Amniotic epithelial cell (primary cell): ENCODE measurements at places on chromosomes 16 and 17.

DNA sequence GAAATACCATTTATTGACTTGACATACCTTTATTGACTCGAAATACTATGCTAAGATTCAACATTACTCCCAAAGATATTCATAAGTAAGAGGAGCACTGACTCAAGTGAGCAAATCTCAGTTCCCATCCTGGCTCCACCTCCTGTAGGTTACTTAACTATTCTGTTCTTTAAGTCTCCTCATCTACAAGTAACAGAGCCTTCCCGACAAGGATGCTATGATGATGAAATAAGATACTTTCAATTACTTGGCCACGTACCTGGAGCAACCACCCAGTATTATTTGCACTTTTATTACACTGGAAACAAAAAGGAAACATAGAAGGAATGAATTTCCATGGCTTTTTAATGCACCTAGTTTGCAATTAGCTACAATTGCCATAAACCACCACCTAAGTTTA lies 16.3 kb downstream of the KANSL1 start:
- no peak for DNase-seq

- DNase-seq = no peak
Measured at GRCh38 chr16:71464231-71464630, 2.2 kb upstream of the ZNF23 start.

DNA sequence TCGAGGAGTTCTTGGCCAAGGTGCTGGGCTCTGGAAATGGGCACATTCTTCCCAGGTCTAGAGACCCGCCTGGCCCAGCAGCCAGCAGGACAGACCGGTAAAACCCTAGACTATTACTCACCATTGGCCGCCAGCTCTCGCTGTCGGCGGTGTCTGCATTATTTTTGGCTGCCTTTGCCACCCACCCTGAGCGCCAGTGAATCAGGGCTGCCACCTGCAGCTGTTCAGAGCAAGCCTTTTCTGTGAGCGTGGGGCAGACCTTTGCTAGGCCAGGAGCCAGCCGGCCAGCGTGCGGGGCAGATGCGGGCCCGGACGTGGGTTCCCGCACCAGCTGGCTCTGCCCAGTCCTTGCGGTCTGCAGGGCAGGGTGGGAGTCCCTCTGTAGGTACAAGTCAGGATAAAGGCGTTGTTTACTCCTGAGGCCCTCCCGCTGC lies 15.8 kb upstream of the CLEC18A start:
- no peak for DNase-seq

- no peak for DNase-seq
Measured at GRCh38 chr16:75216127-75216526, 2.7 kb upstream of the CTRB1 start.

GRCh38 chr17:17694169-17695081 lies 13.2 kb downstream of the RAI1 start:
- DNase-seq = peak; percentile 64

DNA sequence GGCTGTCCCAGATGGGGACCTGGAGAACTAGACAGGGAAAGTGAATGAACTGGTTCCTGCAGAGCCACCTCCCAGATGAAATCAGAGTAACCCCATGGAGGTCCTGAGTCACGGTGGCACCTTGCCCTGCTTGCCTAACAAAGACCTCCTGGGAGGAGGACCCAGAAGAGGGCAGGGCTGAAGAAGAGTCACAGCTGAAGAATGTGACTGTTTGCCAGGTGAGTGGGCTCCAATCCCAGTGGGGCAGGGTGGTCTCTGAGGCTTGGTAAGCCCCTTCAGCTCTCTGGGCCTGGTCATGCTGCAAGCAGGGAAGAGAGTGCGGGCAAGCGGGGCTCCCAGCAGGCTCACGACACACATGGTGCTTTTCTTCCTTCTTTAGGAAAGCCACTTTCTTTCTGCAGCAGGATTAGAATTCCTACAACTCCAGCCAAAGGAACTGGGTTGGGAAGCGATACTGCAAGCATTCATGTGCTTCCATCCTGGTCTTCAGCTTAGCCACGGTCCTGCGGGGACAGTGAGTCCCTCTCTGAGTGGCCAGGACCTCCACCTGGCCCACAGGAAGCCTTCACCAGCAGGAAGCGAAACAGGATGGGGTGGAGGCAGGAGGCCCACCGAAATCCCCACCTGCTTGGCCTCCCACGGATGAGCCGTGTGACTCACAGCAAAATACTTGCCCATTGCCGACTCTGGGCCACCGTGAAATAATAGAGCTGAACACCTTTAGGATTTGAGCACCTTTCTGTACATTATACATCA lies 4.3 kb downstream of the C16orf74 start:
- DNase-seq = peak; percentile 29

GRCh38 chr17:65711671-65712276 lies 150.3 kb upstream of the AXIN2 start:
- DNase-seq = no peak

- no peak for DNase-seq
Measured at GRCh38 chr17:2844416-2844815, 48.2 kb downstream of the RAP1GAP2 start.

DNA sequence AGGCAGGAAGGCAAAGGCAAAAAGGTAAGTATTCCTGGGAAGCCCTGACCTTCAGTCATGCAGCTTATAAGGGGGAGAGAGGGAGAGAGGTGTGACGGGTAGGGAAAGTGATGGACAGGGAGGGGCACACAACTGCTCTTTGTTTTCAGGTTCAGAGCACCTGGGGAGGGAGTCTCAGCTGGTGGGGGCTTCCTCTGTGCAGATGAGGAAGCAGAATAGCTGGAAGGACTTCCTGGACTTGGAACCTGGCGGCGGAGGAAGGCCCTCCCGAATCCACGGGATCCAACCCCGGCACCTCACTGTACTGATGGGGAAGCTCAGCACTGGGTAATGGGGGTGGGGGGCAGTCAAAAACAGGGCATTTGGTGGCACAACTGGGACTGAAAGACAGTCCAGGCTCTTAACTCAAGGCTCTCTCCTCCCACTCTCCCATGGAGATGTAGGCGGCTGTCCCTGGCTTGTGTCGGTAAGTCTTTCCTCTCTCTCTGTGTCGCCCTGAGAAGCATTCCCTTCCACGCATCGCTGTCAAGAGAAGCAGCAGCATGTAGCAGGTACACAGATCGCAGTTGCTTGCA lies 11.9 kb upstream of the PITPNM3 start:
- no peak for DNase-seq

GRCh38 chr17:28724500-28725165 lies 1.4 kb downstream of the TLCD1 start:
- DNase-seq = no peak

DNA sequence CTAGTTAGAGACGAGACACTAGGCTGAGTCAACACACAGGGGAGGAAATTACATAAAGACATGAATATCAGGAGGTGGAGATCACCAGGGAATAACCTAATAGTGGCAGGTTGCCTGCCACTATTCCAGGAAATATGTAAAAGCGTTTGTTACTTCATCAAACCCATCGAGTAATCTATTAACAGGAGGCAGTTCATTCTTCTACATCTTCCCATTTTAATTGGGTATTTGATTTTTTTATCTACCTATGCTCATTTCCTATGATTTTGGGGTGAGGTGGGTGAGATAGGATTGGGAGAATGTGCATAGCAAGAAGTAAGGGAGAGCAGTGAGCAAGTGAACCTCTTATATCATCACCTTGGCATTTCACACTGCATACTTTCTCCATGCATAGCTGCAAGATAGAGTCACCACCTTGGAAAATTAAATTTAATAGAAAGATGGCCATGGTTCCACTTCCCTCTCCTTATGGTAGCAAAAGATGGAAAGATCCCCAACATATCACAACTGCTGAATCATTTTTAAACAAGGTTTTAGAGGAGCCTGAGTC lies 312.2 kb downstream of the TMEM114 start:
- DNase-seq = no peak

DNA sequence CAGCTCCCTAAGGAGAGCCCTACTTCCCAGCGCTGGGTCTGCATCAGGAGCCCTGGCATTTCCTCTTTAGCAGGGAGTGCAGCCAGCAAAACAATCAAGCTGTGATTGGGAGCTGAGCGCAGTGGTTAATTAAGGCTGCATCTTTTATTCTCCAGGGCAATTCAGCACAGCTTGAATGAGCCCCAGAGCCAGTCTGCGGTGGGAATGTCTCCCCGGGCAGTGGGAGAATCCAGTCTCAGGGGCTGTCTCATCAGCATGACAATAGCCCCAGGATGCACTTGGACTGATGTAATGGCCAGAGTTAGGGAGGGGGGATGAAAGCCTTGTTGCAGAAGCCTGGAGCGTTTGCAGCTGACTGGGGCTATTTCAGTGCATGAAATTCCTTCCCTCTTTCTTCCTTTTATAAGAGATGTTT lies 292.6 kb upstream of the SOX9 start:
- no peak for DNase-seq

DNA sequence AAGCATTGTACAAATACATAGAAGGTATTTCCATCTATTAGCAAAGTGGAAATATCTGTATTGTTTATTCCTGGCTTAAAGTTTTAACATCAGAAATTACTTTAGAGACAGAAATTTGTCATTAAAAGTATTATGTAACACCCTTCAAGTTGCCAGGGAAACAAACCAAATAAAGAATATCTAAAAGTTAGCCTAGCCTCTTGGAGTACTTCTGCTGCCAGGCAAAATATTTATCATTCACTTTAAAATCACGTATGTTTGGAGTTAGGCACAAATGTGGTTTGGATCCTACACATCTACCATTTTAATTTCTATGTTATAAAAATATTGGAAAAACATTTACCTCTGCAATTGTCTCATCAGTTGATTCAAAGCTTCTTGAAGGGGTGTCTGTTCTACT lies 14.7 kb downstream of the BRD7 start:
- no peak for DNase-seq

GRCh38 chr16:57013902-57014301 lies 24.5 kb downstream of the NLRC5 start:
- no peak for DNase-seq
